ENCODE measurements at places on chromosomes 1 and 21.
A peak's percentile ranks its signal among the peaks of the same experiment; 100 is the strongest.

DNA sequence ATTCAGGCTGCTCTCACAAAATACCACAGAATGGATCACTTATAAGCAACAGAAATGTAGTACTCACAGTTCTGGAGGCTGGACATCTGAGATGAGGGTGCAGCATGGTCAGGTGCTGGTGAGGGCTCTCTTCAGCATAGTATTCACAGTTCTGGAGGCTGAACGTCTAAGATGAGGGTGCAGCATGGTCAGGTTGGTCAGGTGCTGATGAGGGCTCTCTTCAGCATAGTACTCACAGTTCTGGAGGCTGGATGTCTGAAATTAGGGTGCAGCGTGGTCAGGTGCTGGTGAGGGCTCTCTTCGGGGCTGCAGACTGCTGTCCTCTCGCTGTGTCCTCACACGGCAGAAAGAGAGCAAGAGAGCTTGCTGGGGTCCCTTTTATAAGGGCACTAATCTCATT lies 17.1 kb downstream of the PDZK1IP1 start:
- DNase-seq = no peak

DNA sequence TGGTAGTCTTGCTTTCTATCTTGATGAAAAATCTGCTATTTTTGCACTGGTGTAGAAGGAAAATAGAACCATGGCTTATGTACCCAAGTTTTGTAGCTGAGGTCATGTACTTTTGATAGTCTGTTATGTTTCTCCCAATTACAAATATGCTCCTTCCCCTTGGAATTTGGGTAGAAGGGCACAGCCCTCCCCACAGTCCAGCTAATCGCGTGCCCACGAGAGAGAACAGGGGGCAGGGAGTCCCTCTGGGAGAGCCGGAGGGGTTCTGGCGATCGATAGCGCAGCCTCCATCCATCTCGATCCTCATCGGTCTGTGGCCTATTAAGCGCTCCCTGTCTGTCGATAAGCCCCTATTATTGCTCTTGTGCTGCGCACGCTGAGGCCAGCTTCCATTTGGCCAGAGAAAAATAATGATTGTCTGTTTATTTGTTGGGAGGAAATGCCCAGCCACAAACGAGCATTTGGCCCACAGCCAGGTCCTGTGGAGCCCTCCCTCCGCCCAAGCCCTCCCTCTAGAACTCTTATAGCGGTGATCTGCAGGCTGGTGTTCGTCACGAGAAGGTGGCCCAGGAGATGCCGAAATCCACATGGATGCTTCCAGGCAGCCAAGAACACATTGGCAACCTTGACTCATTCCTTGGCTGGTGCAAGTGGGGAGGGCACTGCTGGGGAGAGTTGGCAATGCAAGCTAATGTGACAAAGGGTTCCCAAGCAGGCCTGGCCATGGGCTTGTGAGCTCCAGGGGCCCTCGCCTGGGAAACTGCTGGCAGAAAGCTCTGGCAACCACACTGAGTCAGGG lies 134.7 kb upstream of the TNR start:
- no peak for DNase-seq

DNA sequence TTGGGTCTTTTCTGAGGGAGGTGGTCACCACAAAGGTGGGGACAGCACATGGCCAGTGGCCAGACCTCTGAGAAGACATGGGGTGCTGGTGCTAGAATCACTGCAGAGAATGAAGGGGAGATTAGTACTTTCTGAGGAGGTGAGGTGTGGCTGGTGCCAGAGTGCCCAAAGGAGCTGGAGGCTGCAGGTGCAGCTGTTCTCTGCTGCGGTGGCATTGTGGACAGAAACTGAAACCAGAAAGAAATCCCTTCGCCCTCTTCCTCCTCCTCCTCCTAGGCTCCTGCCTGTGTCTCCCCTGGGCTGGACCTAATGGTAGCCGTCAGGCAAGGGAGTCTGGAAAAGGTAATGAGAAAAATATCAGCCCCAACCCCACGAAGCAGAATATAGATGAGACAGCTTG lies 261.7 kb downstream of the TM2D1 start:
- DNase-seq = no peak

DNA sequence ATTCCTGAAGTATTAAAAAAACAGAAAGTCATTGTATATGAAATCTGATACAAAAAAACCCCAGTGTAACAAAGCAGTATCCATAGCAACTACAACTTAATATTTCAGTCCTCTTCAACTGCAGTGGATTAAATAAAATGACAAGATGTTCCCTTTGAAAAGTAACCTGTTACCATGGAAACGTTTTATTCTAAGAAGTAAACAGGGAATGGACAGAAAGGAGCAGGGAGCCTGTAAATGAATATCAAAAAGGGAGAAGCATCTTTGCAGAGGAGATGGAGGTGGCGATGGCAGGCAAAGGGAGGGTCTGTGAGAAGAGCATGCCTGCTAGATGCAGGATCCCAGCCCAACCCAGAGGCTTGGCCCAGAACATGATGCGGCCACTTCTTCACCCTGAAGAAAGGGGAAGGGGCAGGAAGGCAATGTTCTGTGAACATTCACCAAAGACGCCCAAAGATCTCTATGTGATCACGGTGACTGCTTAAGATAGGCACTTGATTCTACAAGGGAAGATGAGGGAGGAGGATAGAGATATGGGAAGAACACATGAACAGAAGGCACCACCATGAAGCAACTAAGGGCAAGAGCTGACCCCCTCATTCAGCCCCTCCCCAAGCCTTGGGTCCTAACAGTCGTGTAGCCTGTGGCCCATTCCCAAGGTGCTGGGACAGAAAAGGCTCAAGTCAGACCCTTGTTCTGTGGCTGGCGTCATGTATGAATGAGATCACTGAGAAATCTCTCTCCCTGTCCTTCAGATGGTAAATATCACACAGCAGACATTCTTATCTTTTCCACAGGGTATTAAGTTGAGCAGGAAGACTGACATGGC lies 200.0 kb downstream of the SLC45A1 start:
- DNase-seq = no peak

DNA sequence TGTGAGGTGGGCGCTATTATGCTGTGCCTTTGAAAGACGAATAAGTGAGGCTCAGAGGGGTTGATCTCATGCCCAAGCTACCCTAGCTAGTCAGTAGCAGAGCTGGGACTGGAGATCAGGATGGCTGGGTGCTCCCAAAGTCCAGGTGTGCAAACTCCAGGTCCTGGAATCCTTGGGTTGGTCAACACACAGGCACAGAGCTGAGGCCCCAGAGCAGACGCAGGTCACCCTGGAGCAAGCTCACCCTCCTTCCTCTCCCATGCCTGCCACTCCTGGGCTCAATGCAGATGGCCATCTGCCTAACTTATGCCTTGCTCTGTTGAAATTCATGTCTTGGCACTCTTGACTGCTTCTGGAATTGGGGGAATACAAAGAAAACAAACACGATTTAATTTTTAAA lies 587.2 kb downstream of the PTPRU start:
- no peak for DNase-seq

GRCh38 chr1:216596281-216596862 lies 126.9 kb downstream of the ESRRG start:
- no peak for DNase-seq

DNA sequence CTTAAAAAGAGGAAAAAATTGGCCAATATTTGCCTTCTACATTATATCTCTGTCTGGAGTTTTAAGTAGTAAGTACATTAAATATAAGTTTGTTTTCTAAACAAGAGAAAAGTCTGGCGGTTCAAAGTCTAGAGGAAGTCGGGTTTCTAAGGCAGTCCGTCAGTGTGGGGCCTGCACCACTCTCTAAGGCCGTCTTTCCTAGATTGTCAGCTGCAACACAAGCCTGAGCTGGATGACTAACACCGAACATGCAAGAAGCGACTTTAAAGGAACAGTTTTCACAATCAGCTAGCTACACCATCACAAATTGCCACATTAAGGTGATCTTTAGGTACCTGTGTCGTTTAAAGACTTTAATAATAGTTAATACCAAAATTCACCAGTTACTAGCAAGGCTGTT lies 19.6 kb downstream of the CCSAP start:
- DNase-seq = no peak

DNA sequence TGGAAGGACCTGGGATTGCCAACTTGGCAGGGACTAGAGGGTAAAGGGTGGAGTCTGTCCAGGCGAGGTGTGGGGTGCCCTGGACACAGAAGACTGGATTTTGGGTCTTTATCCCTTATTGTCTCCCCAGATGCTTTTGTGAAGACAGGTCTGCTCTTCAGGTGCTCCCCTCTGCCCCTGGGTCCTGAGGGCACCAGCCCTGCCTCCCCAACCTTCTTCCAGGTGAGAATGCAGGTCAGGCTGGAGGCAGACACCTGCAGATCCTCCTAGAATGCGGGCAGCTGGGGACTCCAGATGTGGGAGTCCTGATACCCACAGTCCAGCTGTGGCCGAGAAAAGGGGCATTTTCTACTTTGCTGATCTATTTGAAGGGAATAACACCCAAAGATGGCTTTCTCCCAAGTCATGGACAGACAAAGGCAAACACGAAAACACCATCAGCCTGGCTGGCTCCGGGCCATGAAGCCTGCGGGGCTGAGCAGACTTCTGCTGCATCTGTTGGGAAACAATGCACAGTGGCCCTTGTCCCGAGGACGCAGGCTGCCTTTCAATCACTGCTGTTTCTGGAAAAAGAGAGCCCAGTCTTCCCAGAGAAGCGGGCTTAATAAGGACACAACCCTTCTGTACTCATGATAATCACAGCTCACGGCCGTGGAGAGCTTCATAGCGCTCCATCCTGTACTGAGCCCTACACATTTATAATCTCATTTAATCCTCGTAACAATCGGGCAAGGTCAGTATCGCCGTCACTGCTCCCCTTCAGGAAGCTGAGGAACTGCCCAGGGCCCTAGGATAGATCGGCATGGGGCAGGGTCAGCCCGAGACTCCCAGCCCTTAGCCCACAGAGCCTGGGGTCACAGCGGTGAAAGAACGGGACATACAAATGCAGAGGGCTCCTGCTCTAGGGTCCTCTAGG lies 62.0 kb upstream of the ABCG1 start:
- DNase-seq = no peak

GRCh38 chr1:17377325-17377953 lies 5.4 kb downstream of the PADI6 start:
- no peak for DNase-seq

DNA sequence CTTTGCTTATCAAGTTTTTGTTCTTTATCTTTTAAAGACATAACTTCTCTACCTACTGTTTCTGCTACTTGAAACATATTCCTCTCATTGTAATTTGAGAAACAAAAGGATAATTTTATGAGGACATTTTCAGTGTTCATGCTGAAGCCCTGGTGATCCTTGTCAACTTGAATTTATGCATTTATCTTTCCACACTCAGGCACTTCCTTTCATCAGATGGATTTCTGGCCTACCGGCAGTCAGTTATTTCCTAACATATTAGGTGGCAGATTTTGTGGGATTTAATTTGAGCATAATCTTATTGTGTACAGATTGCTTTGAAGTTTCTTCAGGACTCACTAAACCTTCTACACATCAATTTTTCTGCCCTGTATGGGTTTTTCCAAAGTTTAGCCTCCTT lies 75.0 kb downstream of the RGL1 start:
- DNase-seq = no peak

GRCh38 chr1:157277281-157277680 lies 139.1 kb upstream of the ETV3 start:
- no peak for DNase-seq

DNA sequence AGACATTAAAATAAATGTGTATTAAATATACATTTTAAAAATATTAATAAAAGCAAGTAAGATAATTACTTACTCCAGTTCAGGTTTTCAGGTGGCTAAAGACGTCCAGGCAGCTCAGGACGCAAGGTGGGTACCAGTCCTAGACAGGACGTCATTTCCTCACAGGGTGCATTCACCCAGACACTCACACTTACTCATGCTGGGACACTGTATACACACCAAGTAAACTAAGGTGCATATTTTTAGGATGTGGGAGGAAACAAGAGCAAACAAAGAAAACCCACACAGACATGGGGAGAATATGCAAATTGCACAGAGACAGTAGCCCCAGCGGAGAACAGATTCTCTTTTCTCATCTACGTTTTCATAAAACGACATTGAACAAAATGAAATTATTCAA lies 457.9 kb downstream of the BRINP3 start:
- DNase-seq = no peak

- peak; percentile 74 for DNase-seq
Observed at GRCh38 chr21:15732290-15732995, 2.7 kb downstream of the USP25 start.

- DNase-seq = no peak
Observed at GRCh38 chr1:109822749-109823542, 59.2 kb upstream of the EPS8L3 start.
